ENCODE measurements at places on chromosomes 3 and 15.

GRCh38 chr15:99980752-99981151 is 247.5 kb upstream of the LYSMD4 start:
- no peak for DNase-seq

GRCh38 chr3:49163609-49164008 is 2.5 kb downstream of the CCDC71 start:
- DNase-seq: no peak

GRCh38 chr3:59237121-59237520 is 187.3 kb upstream of the CFAP20DC start:
- no peak for DNase-seq

- DNase-seq: no peak
Measured at GRCh38 chr15:29969562-29970401, 113.0 kb upstream of the GOLGA8J start.

DNA sequence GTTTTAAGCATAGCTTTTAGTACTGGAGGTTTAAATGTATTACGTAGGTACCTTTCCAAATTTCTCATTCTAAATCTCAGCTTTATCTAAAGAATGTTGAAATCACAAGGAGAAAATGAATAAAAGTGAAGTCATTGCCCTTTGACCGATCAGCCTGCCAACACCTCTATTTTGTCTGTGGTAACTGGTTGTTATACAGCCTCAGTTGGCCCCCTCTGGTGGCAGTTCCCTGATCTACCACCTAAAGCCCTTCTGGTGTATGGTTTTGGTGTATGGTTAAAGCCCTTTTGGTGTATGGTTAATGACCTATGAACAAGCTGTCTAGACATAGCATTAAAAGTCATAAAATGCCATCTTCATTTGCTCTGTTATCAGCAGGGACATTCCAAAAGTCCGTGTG is 378.2 kb upstream of the AZI2 start:
- DNase-seq: no peak

DNA sequence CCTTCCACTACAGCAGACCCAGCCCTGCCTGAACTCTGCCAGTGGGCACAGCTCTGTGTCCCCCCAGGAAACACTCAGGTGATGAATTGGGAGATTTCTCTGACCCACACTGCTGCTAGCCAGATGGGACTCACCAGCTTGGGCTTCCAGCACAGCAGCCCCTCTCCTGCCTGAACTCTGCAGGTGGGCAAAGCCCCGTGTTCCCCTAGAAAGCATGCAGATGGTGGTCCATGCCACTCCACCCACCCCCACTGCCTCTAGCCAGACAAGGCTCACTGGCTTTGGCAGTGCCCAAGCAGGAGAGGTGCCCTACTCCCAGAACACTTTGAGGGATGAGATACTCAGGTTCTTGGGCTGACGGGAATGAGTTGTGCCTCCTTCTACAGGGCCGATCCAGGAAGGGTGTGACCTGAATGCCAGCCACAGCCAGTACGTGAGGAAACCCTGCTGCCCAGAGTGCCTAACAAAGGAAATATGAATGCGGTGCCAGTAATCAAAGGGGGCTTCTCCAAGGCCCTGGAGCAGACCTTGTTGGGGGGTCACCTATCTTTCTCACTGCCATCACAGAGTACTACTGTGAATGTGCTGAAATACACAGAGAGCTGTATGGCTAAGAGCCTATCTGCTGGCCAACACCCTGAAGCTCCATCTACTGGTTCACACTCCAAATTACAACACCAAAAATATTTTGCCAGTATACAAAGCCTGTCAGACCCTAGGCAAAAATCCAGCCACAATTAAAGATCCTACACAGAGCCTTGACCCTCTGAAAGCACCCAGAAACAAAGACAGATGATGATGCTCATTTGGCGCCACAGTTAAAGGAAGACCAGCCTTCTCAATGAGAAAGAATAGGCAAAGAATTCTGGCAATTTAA is 61.9 kb downstream of the BTLA start:
- DNase-seq: peak; percentile 21

GRCh38 chr15:83504365-83504764 is 57.2 kb downstream of the SH3GL3 start:
- no peak for DNase-seq
